CD4-positive, alpha-beta T cell treated with Interleukin-1 beta for 1 hour (primary cell): ENCODE measurements at places on chromosomes 11 and 22.

GRCh38 chr11:18312012-18312411, 9.9 kb downstream of the HPS5 start:
- DNase-seq = no peak

- no peak for DNase-seq
Measured at GRCh38 chr11:62401811-62402210, 17.0 kb upstream of the SCGB1A1 start.

- DNase-seq = no peak
Measured at GRCh38 chr11:27926981-27927481, 180.9 kb downstream of the KIF18A start.

GRCh38 chr11:32310214-32310601, 125.1 kb downstream of the WT1 start:
- no peak for DNase-seq

DNA sequence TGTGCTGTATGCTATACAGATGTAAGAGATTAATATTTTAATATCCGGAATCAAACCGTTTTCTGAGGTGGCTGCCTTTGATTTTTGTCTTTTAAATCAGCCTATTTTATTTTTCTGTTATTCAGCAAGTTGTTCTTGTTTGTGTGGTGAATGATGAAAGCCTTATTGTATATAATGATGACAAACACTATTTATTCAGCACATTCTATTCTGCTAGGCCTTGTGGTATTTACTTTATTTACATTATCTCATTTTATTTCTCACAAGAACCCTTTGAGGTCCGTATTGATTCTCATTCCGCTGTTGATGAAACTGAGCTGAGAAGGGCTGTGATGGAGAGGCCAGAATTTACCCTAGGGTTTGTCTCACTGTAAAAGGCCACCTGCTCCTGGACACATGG, 40.5 kb downstream of the KREMEN1 start:
- DNase-seq = no peak

GRCh38 chr11:78426845-78427244, 9.2 kb upstream of the GAB2 start:
- no peak for DNase-seq
